NCI-H2029 (cell line): ENCODE measurements at places on chromosomes 6 and 20.

DNA sequence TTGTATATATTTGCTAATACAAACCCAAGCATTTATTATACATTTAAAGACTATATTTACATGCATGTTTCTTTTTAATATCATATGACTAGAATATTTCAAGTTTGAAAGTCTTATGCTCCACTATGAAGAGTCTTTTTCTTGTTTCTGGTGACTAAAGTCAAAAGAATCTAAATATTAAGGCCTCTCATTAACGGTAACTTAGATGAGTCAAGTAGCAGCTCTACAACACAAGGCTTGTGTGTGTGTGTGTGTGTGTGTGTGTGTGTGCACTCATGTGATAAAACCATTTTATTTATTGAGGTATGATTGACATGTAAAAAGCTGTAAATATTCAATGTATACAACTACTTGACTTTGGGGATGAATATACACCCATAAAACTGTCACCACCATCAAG is 275.6 kb downstream of the TFAP2B start:
- DNase-seq: no peak

DNA sequence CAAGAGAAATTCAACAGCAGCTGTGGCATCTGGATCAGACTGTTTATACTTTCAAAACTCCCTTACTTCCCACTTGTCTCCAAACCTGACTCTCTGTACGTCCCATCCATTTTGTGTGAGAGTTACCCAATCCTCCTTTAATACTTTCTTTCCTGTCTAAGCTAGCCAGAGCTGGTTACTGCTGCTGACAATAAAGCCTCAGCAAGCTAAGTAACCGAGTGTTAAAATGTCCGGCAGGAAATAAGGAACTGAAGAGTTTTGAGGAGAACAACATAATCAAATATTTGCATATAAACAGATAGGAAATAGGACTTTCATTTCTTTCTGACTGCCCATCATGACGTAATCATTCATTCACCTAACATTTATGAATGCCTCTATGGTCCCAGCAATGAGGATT is 11.6 kb downstream of the TMEM30A start:
- DNase-seq: no peak

DNA sequence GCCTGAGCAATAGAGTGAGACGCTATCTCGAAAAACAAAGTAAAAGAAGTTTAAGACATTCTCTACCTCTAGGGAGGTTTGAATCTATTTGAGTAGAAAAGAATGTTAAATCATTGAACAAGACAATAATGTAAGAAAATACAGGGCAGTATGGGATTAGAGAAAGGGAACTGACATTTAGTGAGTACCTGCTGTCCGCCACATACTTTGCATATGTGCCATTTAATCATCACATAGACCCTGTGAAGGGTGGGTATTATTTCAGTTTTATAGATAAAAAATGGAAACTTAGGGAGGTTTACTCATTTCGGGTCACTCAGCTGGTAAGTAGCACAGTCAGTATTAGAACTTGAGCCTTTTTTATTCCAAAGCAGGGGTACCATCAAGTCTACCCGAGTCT is 31.4 kb downstream of the STK4 start:
- DNase-seq: no peak

- no peak for DNase-seq
Measured at GRCh38 chr6:120378582-120379220, 955.6 kb downstream of the TBC1D32 start.

DNA sequence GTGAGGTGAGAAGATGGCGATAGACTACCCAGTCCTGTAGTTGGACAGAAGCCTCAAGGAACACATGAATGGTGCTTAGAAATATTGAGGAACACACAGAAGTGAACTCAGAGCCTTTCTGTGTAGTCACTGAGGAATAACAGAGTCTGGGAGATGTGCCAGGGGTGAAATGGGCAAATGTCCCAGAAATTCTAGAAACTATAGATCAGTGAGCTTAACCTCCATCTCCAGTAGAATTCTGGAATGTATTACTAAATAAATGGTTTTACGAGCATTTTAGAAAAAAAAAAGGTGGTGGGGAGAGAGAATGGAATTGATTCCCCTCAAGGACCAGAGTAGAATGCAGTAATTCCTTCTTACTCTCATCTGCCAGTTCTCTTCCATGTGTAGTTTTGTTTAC is 380.0 kb downstream of the LMBRD1 start:
- DNase-seq: no peak

DNA sequence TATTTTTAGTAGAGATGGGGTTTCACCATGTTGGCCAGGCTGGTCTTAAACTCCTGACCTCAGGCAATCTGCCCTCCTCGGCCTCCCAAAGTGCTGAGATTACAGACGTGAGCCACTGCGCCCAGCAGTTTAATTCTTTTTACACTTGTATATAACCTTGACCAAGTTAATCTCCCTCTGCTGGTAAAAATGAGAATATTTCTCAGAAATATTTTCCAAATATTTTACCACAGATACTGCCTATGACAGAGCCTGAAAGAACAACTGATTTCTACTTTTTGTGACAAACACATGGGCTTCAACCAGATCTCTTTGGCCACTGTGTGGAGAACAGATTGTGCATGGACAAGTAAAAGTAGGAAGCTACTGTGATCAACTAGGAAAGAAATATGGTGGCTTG is 21.2 kb upstream of the NHSL1 start:
- DNase-seq: no peak

GRCh38 chr20:31473331-31474096 is 1.4 kb downstream of the DEFB124 start:
- no peak for DNase-seq

DNA sequence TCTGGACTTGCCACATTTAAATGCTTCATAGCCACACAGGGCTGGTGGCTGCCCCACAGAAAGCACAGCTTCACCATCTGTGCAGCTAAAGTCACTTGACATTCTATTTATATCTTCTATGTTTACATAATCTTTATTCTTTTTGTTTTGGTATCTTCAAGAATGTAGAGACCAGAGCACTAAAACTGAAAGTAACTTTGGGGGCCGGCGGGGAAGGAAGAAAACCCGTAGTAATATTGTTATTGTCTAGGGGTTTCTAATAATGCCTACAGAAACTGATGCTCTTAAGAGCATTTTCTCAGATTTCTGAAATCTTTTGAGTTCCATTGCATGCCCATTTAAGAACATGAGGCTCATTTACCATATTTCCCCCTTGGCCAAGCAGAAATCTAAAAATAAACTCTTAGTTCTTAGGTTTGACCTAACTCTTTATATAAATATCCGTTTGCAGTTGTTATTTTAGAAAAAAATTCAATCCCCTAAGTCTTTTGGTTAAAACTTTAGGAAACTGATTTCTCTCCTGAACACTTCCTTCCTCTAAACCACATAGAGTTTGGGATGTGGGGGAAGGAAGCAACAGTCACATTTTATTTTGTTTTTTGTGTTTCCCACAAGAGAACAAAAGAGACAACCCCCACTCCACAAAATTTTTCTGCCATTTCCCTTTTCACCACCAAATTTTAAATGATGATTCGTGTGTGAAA is 207.6 kb downstream of the OGFRL1 start:
- DNase-seq: no peak

DNA sequence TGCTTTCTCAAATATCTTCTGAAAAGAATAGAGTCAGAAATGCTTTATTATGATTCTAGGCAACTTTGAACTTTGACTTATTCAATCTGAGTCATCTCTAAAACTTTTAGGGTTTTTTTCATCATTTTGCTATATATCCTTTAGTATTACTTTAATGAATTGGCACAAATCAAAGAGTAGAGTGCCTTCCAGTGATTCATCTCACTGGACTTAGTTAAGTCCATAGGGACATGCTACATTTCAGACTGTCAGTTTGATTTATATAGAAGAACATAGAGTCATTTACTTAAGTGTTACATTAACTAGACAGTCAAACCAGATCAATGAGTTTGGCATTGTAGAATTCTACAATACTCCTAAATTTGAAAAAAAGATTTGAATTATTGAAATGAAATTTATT is 1235.7 kb upstream of the MAP3K7 start:
- DNase-seq: no peak

DNA sequence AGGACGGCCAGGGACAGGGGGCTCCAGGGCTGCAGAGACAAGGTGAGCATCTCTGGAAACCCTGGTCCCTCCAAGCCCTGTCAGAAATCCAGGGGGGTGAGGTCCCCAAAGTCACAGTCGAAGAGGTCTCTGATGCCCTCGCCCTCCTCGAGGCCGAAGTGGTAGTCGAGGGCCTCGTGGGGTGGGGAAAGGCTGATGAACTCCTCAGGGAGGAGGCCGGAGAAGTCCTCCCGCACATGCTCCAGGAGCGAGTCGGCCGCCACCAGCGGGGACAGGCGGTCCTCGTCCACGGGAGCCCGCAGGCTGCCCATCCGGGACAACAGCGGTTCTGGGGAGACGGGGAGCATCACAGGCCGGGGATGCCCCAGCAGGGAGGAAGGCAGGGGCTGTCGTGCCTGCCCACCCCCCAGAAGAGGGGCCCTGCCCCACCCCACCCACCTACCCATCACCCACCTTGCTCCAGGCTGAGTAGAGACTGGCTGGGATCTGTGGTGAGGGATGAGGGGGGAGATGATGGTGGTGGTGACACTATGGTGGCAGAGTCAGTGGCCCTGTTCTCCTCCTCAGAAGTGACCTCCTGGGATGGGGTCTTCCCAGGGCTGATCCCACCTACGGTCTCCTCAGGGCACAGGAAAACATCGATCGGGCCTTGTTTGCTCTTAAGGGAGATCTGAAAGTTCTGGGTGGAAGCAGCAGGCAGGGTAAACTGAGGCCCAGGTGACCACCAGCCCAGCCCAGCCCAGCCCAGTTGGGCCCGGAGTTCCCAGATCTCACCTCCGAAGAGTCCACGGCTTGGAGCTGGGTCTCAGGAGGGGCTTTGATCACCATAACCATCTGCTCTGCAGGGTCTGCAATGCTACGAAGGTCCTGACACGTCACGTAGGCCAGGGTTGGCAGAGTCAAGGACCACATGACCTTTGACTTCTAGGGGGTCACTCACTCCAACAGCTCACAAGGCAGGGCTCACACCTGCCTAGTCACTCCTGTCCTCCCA is 2.7 kb upstream of the NECAB3 start:
- DNase-seq: no peak

GRCh38 chr6:37036146-37036545 is 30.7 kb downstream of the FGD2 start:
- DNase-seq: no peak

DNA sequence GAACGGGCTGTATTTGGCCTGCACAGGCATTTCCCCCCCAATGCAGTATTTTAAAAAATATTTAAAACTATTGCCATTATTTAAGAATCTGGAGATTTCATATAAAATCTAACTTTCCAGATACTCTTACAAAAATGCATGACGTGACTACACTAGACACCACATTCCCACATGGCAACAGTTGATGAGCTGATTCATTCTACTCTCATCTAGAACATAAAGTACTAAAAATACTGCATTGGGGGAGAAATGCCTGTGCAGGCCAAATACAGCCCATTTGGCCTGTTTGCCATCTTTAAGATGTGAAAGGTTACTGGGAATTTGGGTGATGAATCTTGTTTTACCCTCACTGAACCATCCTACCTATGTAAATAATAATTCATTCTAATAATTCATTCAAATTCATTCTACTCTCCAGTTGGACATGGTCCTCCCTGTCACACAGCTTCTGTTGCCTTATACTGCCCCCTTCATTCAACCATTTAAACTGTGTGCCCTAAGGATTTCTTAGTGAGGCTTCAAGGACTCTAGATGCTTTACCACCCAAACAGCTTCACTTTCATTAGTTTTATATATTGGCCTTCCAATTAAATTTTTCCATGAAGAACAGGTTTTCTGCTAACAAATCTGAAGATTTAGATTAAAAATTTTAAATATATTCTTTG is 6.9 kb upstream of the ZSCAN16 start:
- DNase-seq: no peak

GRCh38 chr6:62640749-62641148 is 354.7 kb upstream of the KHDRBS2 start:
- DNase-seq: no peak

GRCh38 chr6:57267586-57268293 is 45.6 kb upstream of the RAB23 start:
- no peak for DNase-seq

DNA sequence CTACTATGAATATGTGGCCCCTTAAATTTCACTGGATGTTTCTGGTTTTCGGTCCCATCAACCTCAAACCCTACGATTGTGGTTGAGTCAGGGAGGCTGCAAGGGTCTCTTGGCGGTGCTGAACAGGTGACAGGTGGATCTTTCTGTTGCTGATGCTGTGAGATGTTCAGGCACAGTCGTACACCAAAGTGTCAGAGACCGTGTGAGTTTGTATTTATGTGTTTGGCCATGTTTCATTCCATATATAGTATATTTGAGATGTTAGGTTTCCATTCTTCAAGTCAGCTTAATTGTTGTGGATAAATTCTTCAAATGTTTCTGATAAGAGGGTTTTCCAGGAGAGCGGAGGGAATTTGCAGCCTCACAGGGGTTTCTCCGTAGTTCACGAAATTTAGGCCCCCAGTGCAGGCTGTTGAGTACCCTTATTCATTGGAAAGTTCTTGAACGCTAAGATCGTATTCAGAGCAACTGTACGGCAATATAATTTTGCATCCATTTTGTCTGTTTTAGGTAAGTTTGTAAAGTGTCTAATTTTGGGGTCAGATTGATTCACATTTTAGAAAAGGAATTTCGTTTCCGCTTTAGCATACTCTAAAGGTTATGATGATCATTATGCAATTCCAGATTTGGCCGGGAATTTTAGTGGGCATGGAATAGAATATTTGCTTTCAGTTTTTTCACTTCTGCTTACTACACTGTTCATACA is 1.2 kb downstream of the TAB2 start:
- no peak for DNase-seq

DNA sequence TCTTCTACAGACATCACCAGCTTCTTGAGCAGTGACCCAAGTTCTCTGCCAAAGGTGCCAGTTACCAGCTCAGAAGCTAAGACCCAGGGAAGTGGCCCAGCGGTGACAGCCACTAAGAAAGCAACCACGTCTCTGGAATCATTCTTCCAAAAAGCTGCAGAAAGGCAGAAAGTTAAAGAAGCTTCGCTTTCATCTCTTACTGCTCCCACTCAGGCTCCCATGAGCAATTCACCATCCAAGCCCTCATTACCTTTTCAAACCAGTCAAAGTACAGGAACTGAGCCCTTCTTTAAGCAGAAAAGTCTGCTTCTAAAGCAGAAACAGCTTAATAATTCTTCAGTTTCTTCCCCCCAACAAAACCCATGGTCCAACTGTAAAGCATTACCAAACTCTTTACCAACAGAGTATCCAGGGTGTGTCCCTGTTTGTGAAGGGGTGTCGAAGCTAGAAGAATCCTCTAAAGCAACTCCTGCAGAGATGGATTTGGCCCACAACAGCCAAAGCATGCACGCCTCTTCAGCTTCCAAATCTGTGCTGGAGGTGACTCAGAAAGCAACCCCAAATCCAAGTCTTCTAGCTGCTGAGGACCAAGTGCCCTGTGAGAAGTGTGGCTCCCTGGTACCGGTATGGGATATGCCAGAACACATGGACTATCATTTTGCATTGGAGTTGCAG is 15.2 kb downstream of the GTPBP2 start:
- DNase-seq: no peak

DNA sequence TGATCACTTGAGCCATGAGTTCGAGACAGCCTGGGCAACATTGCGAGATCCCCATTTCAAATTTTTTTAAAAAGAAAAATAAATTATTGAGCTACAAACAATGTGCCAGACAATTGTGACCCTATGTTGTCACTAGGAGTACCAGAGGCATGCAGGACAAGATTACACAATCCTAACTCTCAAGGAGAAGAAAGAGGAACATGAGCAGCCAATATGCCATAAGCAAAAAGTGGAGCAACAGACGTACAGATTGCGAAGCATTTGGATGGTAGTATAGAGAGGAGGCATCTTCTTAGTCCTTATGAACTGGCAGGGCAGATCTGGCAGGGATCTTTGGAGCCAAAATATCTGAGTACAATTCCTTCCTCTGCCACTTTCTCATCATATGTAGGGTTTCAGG is 156.4 kb downstream of the OR2B2 start:
- no peak for DNase-seq
